ENCODE measurements at places on chromosomes 3 and 15.

GRCh38 chr15:87294854-87295253 is 961.7 kb downstream of the NTRK3 start:
- H3K4me3 ChIP-seq = no peak overlapping the region
- no peaks in the 10 kb centered on the region for H3K27me3 ChIP-seq
- H3K36me3 ChIP-seq = no peaks in the 10 kb centered on the region
- H3K27ac ChIP-seq = no peak overlapping the region

DNA sequence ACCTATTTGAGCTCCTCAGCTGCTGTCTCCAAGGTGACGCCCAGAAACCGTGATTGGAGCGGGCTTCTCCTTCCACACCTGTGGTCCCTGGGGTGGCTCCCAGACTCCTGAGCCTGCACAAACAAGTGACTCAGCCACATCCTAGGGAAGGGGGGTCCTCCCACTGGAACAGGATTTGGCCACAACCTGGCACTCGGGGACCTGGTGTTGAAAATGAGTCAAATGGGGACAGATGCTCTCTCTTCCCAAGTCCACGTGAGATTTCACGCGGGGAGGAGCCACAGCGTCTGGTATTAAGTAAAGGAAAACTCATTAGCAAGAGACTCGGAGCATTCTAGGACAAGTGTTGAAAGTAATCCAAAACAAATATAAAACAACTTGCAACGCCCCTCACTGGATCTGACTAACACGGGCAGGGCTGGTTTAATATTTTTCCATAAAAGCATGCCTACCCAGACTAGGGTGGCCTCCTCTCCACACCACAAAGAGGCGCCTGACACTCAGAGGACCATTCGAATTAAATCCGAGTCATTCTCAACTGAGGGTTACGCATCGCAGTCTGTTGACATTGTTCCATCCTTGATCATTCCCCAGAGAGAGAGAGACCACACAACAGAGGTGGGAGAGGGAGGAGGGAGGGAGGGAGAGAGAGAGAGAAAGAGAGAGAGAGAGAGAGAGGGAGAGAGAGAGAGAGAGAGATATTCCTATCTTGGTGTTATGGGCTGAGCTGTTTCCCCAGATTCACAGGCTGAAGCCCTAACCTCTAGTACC is 74.4 kb downstream of the MGLL start:
- DNase-seq = no peak
- H3K4me3 ChIP-seq = no peak overlapping the region
- peaks cover 58% of the 10 kb centered on the region for H3K4me1 ChIP-seq
- no peaks in the 10 kb centered on the region for H3K27me3 ChIP-seq
- peak overlapping the region; percentile 29 for H3K27ac ChIP-seq

DNA sequence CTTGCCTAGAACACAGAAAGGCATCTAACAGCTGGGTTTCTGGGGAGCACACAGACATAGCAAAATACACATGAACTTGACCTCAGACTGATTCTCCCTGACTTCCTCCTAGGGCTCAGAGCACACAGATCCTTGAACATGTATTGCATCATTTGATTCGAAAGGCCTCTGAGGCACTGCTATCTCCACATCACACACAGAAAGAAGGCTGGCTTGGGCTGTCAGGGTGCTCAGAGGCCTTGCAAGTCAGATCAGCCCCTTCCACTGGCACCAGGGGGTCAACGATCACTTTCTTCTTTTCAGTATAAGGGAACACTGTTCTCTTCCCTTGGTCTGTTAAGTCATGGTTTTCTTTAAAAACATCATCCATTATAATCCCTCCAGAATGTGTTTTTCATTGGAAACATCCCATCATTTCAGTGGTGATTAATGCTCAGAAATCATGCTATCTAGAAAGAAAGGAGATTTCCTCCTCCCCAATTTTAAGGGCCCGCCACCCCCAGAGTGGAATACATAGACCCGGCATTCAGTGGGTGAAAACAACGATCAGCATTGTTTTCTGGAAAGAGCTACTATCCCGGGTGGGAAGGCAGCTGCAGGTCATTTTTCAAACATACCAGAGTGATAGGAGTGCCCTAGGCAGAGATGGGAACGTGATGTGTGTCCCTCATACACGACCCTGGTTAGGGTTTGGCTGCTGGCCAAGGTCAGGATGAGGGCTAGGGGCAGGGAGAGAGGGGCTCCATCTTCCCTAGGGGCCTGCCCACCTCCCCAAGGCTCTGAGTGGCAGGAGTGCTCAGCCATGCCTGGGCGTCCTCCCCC is 253.3 kb upstream of the LYSMD4 start:
- H3K36me3 ChIP-seq = peaks cover 2% of the 10 kb centered on the region
- H3K27ac ChIP-seq = peak overlapping the region; percentile 85
- peak; percentile 57 for DNase-seq
- H3K4me1 ChIP-seq = peaks cover 61% of the 10 kb centered on the region

GRCh38 chr15:39174332-39174731 is 406.5 kb upstream of the THBS1 start:
- H3K36me3 ChIP-seq = no peaks in the 10 kb centered on the region
- DNase-seq = no peak
- H3K4me3 ChIP-seq = no peak overlapping the region
- H3K4me1 ChIP-seq = peaks cover 16% of the 10 kb centered on the region
- H3K27ac ChIP-seq = no peak overlapping the region
- H3K27me3 ChIP-seq = no peaks in the 10 kb centered on the region

DNA sequence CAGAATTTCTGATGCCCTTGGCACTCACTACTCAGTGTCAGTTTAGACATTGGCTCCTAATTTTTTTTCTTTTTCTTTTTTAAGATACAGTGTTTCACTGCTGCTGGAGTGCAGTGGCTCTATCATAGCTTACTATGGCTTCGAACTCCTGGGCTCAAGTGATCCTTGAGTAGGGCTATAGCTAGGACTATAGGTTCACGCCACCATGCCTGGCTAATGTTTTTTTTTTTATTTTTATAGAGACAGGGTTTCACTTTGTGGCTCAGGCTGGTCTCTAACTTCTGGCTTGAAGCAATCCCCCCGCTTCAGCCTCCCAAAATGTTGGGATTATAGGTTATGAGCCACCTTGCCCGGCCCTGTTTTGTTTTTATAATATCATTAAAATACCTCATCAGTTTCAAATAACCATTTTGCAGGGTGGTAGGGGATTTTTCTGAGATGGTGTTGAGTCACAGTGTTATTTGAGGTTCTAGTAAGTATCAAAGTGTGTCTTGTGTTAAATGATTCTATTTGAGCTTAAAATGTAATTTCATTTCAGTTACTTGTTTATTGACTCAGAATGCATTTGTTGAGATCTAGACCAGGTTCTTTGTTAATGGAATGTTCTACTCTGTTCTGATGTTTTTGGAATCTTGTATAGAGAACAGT is 7.0 kb downstream of the FNDC3B start:
- no peak overlapping the region for H3K4me3 ChIP-seq
- H3K27ac ChIP-seq = no peak overlapping the region
- H3K36me3 ChIP-seq = no peaks in the 10 kb centered on the region
- DNase-seq = no peak

- H3K27me3 ChIP-seq = no peaks in the 10 kb centered on the region
- DNase-seq = no peak
- H3K27ac ChIP-seq = no peak overlapping the region
- H3K4me3 ChIP-seq = no peak overlapping the region
Observed at GRCh38 chr3:46478341-46478740, 13.6 kb upstream of the LTF start.

DNA sequence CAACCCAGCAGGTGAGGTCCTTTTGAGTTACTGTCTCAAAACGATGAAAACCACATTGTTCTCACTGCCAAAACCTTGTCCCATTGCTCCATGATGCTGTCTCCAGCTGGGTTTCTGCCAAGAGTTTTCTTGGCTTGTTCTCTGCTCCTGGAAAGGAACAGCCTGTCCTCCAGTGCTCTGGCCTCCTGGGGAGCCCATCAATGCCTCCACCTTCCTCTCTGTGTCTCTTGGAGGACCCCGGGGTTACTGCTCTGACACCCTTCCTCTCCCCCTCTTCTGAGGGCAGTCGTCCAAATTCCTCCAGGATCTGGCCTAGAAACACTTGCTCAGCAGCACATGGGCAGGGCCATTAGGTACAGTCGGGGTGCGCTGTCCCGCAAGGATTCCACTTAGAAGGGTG is 63.9 kb upstream of the RGMA start:
- no peaks in the 10 kb centered on the region for H3K27me3 ChIP-seq
- H3K4me3 ChIP-seq = no peak overlapping the region
- H3K4me1 ChIP-seq = peaks cover 28% of the 10 kb centered on the region
- peak; percentile 96 for DNase-seq

GRCh38 chr3:50174947-50175524 is 16.4 kb upstream of the GNAT1 start:
- no peak for DNase-seq
- peaks cover 7% of the 10 kb centered on the region for H3K4me1 ChIP-seq
- H3K36me3 ChIP-seq = peaks cover 58% of the 10 kb centered on the region
- no peaks in the 10 kb centered on the region for H3K27me3 ChIP-seq
- no peak overlapping the region for H3K4me3 ChIP-seq

GRCh38 chr15:55823191-55823670 is 80.3 kb upstream of the PRTG start:
- no peak for DNase-seq
- no peaks in the 10 kb centered on the region for H3K36me3 ChIP-seq
- no peak overlapping the region for H3K4me3 ChIP-seq
- H3K27me3 ChIP-seq = no peaks in the 10 kb centered on the region

DNA sequence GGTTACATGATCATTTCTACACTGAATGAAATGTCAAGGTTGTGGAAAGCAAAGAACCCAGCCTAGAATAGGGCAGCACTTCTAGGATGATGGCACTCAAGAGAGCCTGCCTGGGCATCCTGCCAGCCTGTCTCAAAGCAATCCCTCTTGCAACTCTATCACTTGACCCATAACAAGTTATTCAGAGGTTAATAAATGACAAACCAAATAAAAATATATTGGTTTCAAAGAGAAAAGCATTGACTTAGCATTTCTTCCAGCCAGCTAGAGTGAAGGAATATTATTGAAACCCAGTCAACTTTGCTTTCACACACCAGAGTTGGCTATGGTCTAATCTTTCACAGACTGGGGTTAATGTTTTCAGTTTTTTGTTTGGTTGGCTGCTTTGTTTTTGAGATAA is 214.6 kb upstream of the UBE2E2 start:
- no peaks in the 10 kb centered on the region for H3K4me1 ChIP-seq
- no peaks in the 10 kb centered on the region for H3K36me3 ChIP-seq
- no peak for DNase-seq
- no peaks in the 10 kb centered on the region for H3K27me3 ChIP-seq

GRCh38 chr15:39275066-39275465 is 305.8 kb upstream of the THBS1 start:
- peaks cover 4% of the 10 kb centered on the region for H3K4me1 ChIP-seq
- no peak overlapping the region for H3K27ac ChIP-seq
- H3K4me3 ChIP-seq = no peak overlapping the region

- no peak overlapping the region for H3K4me3 ChIP-seq
- H3K27ac ChIP-seq = no peak overlapping the region
- H3K36me3 ChIP-seq = no peaks in the 10 kb centered on the region
- H3K27me3 ChIP-seq = peaks cover 3% of the 10 kb centered on the region
- H3K4me1 ChIP-seq = no peaks in the 10 kb centered on the region
Observed at GRCh38 chr15:44093836-44094235, 101.2 kb downstream of the FRMD5 start.

DNA sequence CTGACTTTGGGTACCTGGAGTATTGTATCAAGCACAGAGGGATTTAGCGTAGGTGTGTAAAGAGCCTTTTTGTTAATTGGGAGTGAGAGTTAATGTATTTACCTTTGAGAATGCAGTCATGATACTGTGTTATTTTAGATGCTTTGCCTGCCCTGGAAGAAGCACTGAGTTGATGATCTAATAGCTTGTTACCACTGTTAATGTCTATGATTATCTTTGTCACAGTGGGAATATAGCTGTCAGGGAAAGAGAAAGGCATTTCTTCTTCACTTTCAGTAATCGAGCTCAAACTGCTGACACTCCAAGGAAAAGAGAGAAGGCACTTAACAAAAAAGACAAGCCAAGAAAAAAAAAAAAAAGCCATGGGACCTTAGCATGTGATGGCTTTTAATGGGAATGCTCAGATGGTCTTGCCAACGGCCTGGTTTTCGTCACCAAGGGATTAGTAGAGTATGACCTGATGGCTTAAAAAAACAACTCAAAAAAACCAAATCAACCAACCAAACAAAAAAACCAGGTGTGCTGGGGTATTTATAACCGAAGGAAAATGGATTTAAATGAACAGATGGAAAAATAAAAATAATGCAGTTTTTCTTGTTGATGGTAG is 387.4 kb downstream of the PTPRG start:
- no peak overlapping the region for H3K27ac ChIP-seq
- no peaks in the 10 kb centered on the region for H3K27me3 ChIP-seq
- peaks cover 7% of the 10 kb centered on the region for H3K4me1 ChIP-seq
- H3K4me3 ChIP-seq = no peak overlapping the region
- no peaks in the 10 kb centered on the region for H3K36me3 ChIP-seq
- DNase-seq = no peak

DNA sequence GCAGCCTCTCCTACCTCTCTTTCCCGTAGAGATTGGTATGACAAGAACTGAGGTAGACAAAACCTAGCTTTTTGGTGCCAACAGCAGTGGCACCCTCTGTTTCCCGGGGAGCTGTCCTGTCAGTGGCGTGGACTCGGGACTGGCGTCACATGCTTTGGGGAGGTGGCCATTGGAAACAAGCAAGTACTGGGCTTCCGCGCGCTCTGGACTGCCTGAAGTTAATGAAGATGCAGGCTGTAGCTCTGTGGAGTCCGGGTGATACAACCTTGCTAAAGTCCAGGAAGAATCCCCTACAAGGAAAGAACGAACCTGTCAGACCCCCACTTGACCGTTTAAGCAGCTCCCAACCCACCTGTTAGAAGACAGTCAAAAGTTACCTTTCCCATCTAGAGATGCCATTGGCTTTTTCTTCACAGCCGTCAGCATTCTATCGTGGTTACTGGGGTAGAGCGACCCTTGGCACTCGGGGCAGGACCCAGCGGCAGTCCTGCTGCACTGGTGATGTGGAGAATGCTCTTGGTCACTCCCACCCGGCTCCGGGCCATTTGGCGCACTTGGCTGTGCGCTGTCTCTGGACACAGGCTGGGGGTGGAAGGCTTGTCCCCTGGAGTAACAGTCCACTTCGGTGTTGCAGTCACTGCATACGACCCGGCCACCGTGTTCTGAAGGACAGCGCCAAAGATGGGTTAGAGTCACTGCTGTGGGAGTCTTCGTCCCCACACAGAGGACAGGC is 120.5 kb downstream of the LRIG1 start:
- H3K36me3 ChIP-seq = peaks cover 72% of the 10 kb centered on the region
- H3K4me3 ChIP-seq = no peak overlapping the region
- no peaks in the 10 kb centered on the region for H3K27me3 ChIP-seq
- no peak for DNase-seq

- no peaks in the 10 kb centered on the region for H3K27me3 ChIP-seq
- DNase-seq = peak; percentile 78
- H3K4me1 ChIP-seq = no peaks in the 10 kb centered on the region
- peaks cover 4% of the 10 kb centered on the region for H3K36me3 ChIP-seq
- H3K4me3 ChIP-seq = no peak overlapping the region
Observed at GRCh38 chr15:92797168-92798052, 102.7 kb upstream of the CHD2 start.

All from spinal cord (tissue), 10 donors.